ENCODE measurements at places on chromosomes 4 and X. TPM values are rescaled to one million over a fixed set of nuclear protein-coding genes. Genes with fewer than 3 reads are reported as not detected.

Gene CT45A10
- total RNA-seq, result not detected

Gene TMEM35A
- 6.4 TPM for total RNA-seq

Gene UGT2B11
- not detected for total RNA-seq

Gene VSIG4
- total RNA-seq, result 226 TPM

Gene PLXNB3
- total RNA-seq, result 1.0 TPM

Gene KLB
- 0.51 TPM for total RNA-seq

Gene LRIT3
- 0.28 TPM for total RNA-seq

Gene GABRE
- 18.1 TPM for total RNA-seq

Gene P2RY4
- total RNA-seq, result 1.3 TPM

Gene HTT
- 109 TPM for total RNA-seq

Gene RAB40AL
- total RNA-seq, result 1.4 TPM

GRCh38 chr4:7227008-7227407 lies 34.7 kb downstream of the SORCS2 start:
- no peak overlapping the region for H3K4me3 ChIP-seq
- DNase-seq, result no peak
- H3K4me1 ChIP-seq, result peaks cover 10% of the 10 kb centered on the region
- no peaks in the 10 kb centered on the region for H3K36me3 ChIP-seq
- H3K27ac ChIP-seq, result no peak overlapping the region

- H3K4me1 ChIP-seq, result peaks cover 24% of the 10 kb centered on the region
- no peak overlapping the region for H3K4me3 ChIP-seq
- peaks cover 2% of the 10 kb centered on the region for H3K36me3 ChIP-seq
- no peak overlapping the region for H3K27ac ChIP-seq
Observed at GRCh38 chr4:159252491-159252890, 149.6 kb downstream of the RAPGEF2 start.

GRCh38 chr4:55675196-55675793 lies 39.2 kb upstream of the NMU start:
- no peaks in the 10 kb centered on the region for H3K27me3 ChIP-seq
- H3K27ac ChIP-seq, result no peak overlapping the region
- H3K4me1 ChIP-seq, result no peaks in the 10 kb centered on the region
- H3K4me3 ChIP-seq, result no peak overlapping the region
- H3K36me3 ChIP-seq, result no peaks in the 10 kb centered on the region

GRCh38 chr4:4990857-4991540 lies 28.3 kb downstream of the CYTL1 start:
- H3K36me3 ChIP-seq, result no peaks in the 10 kb centered on the region
- peaks cover 1% of the 10 kb centered on the region for H3K4me1 ChIP-seq
- peak; percentile 21 for DNase-seq
- H3K27ac ChIP-seq, result no peak overlapping the region
- H3K4me3 ChIP-seq, result no peak overlapping the region
- no peaks in the 10 kb centered on the region for H3K27me3 ChIP-seq

DNA sequence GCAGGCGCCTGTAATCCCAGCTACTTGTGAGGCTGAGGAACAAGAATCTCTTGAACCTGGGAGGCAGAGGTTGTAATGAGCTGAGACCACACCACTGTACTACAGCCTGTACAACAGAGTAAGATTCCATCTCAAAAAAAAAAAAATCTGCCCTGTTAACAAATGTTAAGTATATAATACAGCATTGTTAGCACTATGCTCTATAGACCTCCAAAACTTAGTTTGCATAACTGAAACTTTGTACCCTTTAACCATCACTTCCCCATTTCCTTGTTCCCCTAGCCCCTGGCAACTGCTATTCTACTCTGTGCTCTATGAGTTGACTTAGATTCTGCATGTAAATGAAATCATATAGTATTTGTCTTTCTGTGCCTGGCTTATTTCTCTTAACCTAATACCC lies 76.7 kb downstream of the TAB3 start:
- no peaks in the 10 kb centered on the region for H3K27me3 ChIP-seq
- H3K36me3 ChIP-seq, result no peaks in the 10 kb centered on the region
- no peak overlapping the region for H3K27ac ChIP-seq
- DNase-seq, result no peak

- H3K4me3 ChIP-seq, result no peak overlapping the region
- no peaks in the 10 kb centered on the region for H3K4me1 ChIP-seq
- H3K27me3 ChIP-seq, result peaks cover 6% of the 10 kb centered on the region
- no peak overlapping the region for H3K27ac ChIP-seq
- H3K36me3 ChIP-seq, result no peaks in the 10 kb centered on the region
Observed at GRCh38 chr4:1168191-1169101, 3.9 kb downstream of the SPON2 start.

- peak; percentile 34 for DNase-seq
- H3K27ac ChIP-seq, result no peak overlapping the region
- peaks cover 1% of the 10 kb centered on the region for H3K4me1 ChIP-seq
- no peaks in the 10 kb centered on the region for H3K36me3 ChIP-seq
Observed at GRCh38 chrX:115372152-115372551, 82.6 kb downstream of the LUZP4 start.

GRCh38 chr4:138832563-138832962 lies 183.0 kb upstream of the NOCT start:
- no peaks in the 10 kb centered on the region for H3K36me3 ChIP-seq
- no peak overlapping the region for H3K4me3 ChIP-seq
- H3K27ac ChIP-seq, result no peak overlapping the region
- DNase-seq, result no peak
- no peaks in the 10 kb centered on the region for H3K4me1 ChIP-seq
- H3K27me3 ChIP-seq, result no peaks in the 10 kb centered on the region

DNA sequence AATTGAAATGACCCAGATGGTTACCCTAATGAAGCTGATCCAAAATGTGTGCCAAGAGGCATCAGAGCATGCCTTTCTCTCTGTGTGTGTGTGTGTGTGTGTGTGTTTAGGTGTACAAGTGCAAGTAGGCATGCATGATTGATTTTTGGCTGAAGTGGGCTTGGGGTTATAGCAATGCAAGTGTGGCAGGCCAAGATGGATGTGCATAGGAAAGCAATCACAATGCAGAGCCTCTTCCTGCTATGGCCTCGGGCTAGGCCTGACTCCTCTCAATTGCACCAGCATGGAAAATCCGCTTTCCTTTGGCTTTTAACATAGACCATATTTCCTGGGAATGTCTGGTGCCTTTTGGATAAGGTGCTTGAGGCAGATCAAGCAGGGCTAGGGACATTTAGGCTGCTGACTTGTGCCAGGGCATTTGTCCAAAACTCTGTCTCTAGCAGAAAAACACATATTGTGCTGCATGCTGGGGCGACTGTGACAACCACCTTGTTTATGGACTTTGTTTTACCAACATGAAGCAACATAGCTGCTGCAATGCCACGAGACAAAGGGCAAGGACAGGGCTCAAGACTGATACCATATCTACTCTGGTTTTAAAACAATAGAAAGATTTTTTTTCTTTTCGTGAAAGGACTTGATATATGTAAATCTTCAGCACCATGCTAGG lies 395.7 kb downstream of the RAPGEF2 start:
- H3K27ac ChIP-seq, result no peak overlapping the region
- peak; percentile 49 for DNase-seq
- no peaks in the 10 kb centered on the region for H3K27me3 ChIP-seq
- H3K36me3 ChIP-seq, result no peaks in the 10 kb centered on the region
- H3K4me3 ChIP-seq, result no peak overlapping the region

- H3K4me3 ChIP-seq, result no peak overlapping the region
- DNase-seq, result peak; percentile 23
- H3K4me1 ChIP-seq, result peaks cover 20% of the 10 kb centered on the region
- peaks cover 14% of the 10 kb centered on the region for H3K27me3 ChIP-seq
- H3K36me3 ChIP-seq, result no peaks in the 10 kb centered on the region
- no peak overlapping the region for H3K27ac ChIP-seq
Observed at GRCh38 chr4:7197910-7198309, 5.6 kb downstream of the SORCS2 start.

DNA sequence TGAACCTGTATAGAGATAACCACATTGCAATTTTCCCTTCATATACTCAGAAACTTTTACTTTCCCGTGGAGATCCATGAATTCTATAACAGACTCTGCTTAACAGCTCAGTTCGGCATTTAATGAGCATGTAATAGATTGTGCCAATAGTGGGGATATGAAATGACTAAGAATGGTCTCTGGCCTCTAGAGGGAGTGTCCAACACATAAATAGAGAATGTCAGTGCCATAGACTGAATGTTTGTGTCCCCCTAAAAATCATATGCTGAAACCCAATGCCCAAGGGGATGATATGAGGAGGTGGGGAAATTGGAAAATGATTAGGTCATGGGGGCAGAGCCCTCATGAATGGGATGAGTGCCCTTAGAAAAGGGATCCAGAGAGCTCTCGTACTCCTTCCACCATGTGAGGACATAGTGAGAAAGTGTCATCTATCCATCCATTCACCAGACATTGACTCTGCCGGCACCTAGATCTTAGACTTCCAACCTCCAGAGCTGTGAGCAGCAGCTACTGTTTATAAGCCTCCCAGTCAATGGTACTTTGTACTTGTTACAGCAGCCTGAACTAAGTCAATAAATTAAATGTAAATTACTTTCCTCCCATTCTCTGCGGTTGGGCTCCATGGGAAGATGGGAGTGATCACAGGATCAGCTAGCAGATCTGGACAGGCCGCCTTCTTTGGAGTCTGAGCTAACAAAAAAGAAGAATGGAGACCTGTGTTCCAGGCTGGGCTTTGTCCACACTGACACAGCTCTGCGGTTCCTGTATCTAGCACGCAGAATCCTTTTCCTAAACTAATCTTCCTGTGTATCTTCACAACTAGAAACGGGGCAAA lies 28.1 kb upstream of the HPSE start:
- DNase-seq, result no peak
- no peaks in the 10 kb centered on the region for H3K4me1 ChIP-seq
- H3K27me3 ChIP-seq, result no peaks in the 10 kb centered on the region
- H3K27ac ChIP-seq, result no peak overlapping the region

DNA sequence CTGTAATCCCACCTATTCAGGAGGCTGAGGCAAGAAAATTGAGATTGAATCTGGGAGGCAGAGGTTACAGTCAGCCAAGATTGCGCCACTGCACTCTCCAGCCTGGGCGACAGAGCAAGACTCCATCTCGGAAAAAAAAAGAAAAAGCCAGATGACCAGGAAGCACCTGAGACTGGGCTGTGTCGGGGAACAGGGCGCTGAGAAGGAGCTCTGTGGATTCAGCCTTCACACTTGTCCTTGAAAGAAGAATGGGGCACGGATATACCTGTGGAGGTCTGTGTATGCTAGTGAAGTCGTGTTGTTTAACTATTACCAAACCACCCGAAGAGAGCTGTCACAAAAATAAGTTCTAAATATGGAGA lies 39.3 kb upstream of the TADA2B start:
- no peaks in the 10 kb centered on the region for H3K4me1 ChIP-seq
- H3K36me3 ChIP-seq, result peaks cover 40% of the 10 kb centered on the region
- no peak overlapping the region for H3K27ac ChIP-seq
- H3K4me3 ChIP-seq, result no peak overlapping the region

GRCh38 chrX:71439420-71439819 lies 73.3 kb downstream of the TAF1 start:
- no peak overlapping the region for H3K27ac ChIP-seq
- H3K4me3 ChIP-seq, result no peak overlapping the region
- no peaks in the 10 kb centered on the region for H3K4me1 ChIP-seq
- no peak for DNase-seq

- H3K27me3 ChIP-seq, result no peaks in the 10 kb centered on the region
- no peak overlapping the region for H3K4me3 ChIP-seq
- no peak for DNase-seq
- H3K27ac ChIP-seq, result no peak overlapping the region
- no peaks in the 10 kb centered on the region for H3K36me3 ChIP-seq
Observed at GRCh38 chrX:68705986-68706385, 58.5 kb downstream of the STARD8 start.

DNA sequence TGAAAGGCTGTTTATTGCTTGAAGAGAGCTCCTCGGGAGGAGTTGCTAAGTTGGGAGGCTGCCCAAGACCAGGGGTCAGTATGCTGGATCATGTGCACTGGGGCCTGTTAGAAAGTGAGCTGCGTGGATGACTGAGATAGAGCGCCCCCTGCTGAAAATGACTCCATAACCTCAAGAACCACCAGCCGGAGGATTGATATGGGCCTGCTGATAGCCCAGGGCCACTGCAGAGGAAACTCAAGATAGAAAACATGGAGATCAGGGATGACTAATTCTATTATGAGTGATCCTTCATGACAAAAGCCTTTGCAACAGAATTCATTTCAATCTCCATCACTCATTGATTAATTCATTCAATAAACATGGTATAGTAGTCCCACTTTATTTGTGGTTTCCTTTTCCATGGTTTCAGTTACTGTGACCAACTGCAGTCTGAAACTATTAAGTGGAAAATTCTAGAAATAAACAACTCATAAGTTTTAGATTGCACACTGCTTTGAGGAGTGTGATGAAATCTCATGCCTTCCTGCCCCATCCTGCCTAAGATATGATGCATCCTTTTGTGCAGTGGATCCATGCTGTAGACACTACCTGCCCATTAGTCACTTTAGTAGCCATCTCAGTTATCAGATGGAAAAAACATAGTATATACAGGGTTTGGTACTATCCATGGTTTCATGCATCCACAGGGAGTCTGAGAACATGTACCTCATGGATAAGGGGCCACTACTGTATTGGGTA lies 126.7 kb upstream of the MBNL3 start:
- no peaks in the 10 kb centered on the region for H3K36me3 ChIP-seq
- no peaks in the 10 kb centered on the region for H3K4me1 ChIP-seq

DNA sequence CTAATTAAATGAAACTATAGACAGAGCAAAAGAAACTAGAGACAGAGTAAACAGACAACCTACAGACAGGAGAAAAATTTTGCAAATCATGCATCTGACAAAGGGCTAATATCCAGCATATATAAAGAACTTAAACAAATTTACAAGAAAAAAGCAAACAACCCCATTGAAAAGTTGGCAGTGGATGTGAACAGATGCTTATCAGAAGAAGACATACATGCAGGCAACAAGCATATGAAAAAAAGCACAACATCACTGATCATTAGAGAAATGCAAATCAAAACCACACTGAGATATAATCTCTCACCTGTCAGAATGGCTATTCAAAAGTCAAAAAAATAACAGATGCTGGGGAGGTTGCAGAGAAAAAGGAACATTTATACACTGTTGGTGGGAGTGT lies 14.8 kb downstream of the ZNF280C start:
- no peak overlapping the region for H3K4me3 ChIP-seq
- no peak for DNase-seq

DNA sequence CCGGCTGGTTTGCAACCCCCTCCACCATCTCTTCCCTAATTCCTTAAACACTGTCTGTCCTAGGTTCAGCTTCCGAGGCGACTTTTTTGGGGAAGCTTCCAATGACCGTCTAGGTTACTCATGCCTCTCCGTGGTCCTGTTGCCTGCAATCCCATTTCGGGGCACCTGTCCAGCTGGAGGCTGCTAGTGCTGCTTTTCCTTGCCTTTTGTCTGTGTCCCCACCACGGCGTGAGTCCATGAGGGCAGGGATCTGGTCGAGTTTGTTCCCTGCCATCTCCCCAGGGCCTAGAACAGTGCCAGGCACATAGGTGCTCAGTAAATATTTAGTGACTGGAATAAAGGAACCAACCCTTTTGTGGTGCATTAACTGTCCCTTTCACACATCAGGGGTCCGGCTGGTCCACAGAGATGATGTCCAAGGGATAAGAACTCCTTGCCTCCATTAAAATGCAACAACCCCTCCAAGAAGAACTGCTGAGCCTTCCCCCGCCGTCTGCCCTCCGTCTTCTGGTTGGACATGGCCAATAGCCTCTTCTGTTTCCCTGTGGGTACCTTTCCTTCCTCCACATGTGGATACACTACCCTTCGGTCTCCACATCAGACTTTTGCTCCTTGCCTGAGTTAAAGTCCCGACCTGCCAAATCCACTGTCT lies 5.7 kb upstream of the SORCS2 start:
- H3K4me3 ChIP-seq, result no peak overlapping the region
- no peak overlapping the region for H3K27ac ChIP-seq
- H3K4me1 ChIP-seq, result no peaks in the 10 kb centered on the region
- peaks cover 30% of the 10 kb centered on the region for H3K27me3 ChIP-seq

Data from lung (tissue), 17 donors.